NB4 (cell line): ENCODE measurements at places on chromosomes 7 and 10.

- no peak for DNase-seq
Measured at GRCh38 chr7:40983111-40983510, 719.8 kb downstream of the INHBA start.

GRCh38 chr10:17793823-17794644 lies 15.1 kb upstream of the MRC1 start:
- DNase-seq: no peak

- no peak for DNase-seq
Measured at GRCh38 chr10:103917302-103918052, 507 bp downstream of the STN1 start.

- DNase-seq: no peak
Measured at GRCh38 chr10:65628493-65629139, 1297.2 kb upstream of the LRRTM3 start.

DNA sequence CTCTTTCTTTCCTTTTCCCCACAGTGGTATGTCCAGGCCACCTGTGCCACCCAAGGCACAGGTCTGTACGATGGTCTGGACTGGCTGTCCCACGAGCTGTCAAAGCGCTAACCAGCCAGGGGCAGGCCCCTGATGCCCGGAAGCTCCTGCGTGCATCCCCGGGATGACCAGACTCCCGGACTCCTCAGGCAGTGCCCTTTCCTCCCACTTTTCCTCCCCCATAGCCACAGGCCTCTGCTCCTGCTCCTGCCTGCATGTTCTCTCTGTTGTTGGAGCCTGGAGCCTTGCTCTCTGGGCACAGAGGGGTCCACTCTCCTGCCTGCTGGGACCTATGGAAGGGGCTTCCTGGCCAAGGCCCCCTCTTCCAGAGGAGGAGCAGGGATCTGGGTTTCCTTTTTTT lies 2.3 kb upstream of the FSCN3 start:
- no peak for DNase-seq

GRCh38 chr10:91520661-91521060 lies 110.5 kb downstream of the HECTD2 start:
- DNase-seq: no peak

DNA sequence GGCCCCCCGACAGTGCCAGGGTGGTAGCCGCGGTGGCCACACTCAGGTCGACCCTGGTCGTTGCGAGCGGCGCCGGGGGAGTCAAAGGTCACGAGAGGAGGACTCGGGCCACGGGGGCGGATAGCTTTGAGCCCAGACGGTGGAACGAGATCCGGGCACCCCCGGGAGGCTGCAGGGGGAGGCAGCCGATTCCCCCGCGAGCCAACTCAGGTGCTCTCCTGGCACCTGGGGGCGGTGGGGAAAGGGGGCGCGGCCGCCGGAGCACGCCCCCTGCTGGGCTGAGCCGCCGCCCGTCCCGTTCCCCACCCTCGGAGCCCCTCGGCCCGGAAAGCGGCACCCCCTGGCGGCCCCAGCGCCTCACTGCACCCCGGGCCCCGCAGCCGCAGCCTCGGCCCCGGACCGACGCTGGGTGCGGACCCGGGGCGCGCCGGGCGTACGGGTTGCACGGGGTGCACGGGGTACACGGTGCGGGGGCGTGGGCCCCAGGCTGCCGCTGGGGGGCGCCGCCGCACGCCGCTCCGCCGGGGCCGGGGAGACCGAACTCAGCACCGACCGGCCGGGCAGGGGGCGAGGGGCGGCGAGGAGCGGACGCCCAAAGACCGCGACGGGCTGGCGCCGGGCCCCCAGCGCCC lies 521 bp upstream of the NYAP1 start:
- peak; percentile 79 for DNase-seq

DNA sequence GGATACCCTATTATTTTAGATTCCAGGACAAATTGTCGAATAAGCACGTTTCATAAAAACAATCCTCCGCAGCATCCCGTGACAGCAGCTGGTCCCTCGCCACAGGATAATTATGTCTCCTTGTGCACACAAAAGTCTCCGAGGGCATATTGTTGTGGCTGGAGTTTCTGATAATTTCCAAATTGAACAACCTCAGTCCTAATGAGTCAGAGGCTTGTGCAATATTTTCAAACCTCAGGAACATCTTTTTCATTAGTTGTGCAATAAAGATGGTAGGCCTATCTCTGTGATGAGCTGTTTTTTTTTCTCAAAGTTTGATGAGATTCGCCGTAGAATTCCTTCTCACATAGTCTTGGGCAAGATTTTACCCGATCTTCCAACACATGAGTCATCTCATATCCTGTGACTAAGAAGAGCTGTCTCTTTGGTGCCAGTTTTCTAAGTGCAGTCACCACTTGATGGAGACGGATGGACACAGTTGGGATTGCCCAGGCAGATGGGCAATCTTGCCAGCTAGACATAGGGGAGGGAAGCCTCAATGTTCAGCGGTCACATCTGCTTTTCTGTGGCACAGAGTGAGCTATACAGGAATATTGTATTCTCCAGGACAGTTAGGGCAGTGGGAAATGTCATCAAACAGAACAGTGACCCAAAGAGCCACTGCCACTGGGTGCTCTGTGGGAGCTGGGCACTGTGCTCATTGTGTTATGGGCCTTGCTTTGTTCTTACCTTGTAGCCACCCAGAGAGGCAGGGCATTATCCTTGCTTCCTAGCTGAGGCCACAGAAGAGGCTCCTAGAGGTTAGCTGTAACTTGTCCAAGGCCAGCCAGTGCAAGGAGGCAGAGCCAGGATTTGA lies 7.8 kb downstream of the HTRA1 start:
- peak; percentile 91 for DNase-seq

DNA sequence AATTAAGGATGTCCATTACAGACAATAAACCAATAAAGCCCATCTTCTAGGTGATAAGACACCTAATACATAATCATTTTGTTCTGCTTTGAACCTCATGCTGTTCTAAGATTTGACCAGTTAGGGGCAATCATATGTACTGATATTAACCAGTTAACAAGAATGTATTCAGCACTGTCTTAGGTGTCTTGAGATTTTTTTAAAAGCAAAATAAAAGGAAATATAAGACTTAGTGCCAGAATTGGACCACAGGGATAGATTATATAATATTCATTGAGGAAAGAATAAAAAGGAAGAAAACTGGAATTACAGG lies 32.0 kb downstream of the IMMP2L start:
- DNase-seq: no peak

DNA sequence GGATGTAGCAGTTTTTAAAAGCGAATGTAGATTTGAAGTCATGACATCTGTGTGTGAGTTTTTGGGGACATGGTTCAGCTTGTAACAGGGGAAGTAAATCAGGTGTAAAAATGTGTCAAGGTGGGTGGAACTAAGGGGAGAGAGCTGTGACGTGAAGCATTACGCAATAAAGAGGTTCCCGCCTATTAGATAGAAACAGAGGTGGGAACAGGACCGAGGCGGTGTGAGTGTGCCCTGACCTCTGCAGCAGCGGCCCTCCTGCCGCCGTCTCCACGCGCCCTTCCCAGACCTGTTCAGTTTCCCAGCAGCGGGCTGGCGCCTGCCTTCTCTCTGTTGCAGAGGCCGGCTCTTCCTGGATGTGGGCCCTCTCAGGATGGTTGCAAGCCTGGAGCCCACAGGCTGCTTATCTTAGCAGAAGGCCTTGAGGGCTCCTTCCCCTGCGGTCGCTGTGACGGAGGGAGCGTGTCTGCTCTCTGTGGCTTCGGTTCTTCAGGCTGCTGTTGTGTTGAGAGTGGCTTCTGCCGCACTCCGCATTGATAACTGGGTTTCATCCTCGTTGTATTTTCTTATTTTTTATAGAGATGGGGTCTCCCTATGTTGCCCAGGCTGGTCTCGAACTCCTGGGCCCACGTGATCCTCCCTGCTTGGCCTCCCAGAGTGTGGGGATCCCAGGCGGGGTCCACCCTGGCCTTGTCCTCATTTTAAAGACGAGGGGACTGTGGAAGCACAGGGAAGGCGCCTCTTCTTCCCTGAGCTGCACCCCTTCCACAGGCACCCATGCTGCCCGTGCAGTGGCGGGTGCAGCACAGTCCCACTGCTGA lies 65.0 kb downstream of the DNAJB6 start:
- DNase-seq: peak; percentile 46

DNA sequence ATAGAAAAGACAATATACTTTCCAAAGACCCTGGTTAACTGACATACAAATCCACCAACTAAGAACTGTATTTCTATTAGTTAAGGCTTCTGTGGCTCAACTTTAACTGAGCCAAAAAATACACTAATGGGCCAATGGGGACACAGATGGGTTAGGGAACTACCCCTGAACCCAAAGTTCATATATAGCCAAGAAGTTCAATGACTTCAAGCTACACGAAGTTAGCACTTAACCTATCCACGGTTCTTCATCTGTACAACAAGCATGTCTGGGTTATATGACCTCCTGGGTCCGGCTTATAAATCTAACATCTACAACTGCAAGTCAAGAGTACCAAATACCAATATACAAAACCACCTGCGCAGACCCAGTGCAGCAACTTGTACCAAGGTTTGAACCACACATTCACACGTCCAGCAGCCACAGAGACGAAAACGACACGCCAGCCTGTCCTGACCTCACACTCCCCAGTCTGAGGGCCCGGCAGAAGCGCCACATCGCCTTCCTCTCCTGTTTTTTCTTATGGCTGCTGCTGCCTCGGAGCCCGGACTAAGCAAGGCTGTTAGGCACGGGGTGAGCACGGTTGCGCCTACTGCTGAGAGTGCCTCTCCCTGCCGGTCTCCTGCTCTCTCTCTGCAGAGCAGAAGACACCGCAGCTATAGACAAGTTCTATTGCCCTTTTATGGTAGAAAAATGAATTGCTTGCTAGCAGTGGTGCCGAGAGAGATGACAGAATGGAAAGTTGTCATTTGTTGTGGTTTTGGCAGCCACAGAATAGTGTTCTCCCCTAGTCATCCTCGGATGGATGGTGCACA lies 86.3 kb downstream of the RNF216 start:
- DNase-seq: no peak

DNA sequence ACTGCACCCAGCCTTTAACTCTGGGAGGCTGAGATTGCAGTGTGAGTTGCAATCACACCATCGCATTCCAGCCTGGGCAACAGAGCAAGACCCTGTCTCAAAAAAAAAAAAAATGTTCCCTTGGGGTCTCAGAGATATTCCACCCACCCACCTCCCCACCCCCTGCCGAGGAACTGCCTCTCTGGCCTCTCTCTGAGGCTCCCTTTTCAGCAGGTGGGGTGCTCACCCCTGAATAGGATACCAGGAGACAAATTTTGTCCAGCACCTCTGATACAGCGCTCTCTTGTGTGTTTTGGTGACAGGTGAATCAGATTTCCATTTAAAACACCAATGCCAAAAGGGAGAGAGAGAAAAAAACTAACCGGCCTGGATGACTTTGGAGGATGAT lies 92.6 kb upstream of the KIF5B start:
- no peak for DNase-seq

DNA sequence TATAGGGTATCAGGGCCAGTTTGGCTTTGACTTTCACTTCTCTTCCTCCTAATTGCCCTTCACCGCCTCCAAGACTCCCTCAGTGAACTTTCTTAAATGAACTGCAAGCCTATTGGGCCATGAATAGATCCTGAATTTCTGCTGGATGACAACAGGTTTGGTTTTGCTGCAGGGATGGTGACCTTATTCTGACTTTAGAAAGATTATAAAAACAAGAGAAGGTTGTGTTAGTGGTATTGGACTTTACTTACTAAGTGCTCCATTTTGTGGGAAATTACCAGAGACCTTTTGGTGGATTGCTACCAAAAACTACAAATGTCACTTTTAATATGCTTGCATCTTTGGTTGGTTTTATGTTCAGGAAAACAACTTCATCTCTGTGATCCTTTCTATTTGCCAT lies 11.5 kb upstream of the LIPA start:
- DNase-seq: no peak

DNA sequence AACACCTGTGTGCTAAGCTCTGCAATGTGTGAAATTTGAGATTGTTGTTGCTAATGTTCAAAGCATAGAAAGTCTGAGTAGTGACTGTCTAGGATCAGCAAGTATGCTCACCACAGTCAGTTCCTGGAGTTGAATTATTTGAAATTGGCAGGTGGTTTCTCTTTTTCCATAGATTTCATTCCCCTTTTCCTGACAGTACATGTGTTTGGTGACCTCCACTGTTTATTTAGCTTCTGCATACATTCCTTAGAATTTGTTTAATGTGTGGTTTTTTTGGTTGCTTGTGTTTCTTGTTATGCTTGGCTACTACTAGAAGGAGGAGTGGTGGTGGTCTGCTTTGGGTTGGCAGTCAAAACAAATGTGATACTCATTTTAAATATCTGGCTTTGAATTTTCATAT lies 52.3 kb downstream of the FOXP2 start:
- no peak for DNase-seq

GRCh38 chr10:115093286-115093775 lies at the start of gene ATRNL1:
Gene ATRNL1, plus strand, starts transcription at chr10:115093365. Its CDS starts 386 bp downstream, at chr10:115093751.
- no peak for DNase-seq

DNA sequence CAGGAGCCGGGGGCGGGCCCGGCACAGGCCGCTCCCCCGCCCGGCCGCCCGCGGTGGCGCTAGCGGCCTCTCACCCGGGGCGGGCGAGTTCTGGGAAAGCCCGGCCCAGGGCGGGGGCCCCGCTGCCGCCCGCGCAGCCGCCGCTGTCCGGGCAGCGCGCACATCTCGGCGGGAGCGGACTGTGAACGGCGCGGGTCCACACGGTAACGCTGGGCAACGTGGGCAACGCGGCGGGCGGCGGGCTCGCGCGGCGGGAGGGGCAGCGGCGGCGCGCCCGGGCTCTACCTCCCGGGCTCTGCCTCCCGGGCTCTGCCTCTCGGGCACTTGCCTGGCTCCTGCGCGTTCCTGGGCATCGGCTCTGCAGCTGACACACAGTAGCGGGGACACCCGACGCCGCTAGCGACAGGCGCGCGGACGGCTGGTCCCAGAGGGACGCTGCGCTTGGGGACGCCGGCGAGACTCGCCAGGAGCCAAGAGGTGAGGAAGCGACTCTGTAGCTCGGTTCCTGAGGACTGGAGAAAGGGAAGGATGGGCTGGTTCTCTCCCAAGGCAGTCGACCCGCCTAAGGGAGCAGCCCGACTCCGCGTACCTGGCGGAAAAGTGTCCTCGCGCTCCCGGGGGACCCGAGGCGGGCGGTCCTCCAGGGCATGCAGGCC lies at the start of gene PLCE1:
Gene PLCE1 (plus strand): TSS at position 150 of the 656 bp plus-strand sequence. CDS start 37,116 bp downstream, outside the sequence.
- no peak for DNase-seq

DNA sequence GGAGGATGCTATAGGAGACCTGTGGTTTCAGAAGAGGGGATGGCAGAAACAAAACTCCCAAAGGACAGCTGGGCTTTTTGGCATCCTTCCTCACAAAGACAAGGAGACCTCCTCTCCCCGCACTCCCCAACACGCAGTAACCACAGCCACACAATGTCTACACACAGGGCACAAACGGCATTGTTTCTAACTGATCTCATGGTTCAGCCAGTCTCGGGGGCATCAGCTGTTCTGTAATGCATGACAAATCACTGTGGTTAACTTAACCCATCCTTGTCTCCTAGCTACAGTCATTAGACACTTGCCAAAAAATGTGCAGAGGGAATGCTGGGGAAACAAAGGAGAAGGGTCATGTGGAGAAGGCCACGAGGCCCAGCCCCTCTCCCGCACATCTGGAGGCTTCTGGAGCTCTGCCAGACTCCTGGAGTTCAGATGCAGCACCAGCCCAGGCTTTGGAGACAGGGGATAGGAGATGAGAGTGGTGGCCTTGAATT lies 7.6 kb upstream of the ADAMTS14 start:
- no peak for DNase-seq
